CD4-positive, alpha-beta T cell treated with Interleukin-17A for 1 hour (primary cell): ENCODE measurements at places on chromosomes 4 and X.

DNA sequence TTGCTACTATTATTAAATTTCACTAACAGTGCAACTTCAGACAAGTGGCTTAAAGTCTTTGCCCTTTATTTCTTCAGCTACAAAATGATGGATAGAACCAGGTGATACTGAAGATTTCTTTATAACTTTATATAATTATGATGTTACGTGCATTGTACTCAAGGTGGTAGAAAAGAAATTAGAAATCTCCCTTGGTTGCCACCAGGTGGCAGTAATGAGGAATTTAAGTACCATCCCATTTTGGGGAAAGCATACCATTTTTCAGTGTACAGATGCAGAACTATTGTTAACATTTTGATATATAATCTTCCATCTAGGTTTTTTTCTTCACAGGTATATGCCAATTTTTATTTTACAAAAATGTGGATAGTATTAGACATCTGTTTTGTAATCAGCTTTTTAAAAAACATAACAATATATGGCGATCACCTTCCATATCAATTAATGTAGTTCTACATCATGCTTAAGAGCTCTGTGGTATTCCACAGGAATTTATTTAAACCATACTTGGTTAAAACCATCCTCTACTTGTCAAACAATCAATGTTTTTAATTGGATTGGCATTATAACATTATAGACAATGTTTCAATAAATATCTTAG, 37.7 kb upstream of the RAB33B start:
- peak; percentile 58 for DNase-seq

GRCh38 chr4:184526228-184526627, 51.9 kb upstream of the IRF2 start:
- DNase-seq, result no peak

DNA sequence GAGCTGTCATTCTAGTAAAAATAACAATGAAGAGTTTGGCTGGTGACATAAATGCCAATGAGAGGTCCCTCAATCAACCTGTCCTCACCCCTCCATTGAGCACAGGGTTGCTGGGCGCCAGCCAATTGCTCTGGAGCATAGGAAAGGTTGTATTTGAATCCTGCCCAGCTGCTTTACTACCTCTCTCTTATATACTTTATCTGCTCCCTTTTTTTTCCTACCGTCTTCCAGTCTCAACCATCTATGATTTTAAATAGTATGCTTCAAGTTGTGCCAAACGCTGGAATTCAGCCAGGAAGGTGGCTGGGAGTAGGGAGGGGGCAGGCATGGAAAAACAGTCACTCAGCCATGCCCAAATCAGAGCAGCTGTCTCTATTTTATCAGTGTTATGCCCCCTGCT, 153.8 kb downstream of the NR3C2 start:
- DNase-seq, result no peak

GRCh38 chr4:8911316-8912088, 39.9 kb upstream of the HMX1 start:
- no peak for DNase-seq

DNA sequence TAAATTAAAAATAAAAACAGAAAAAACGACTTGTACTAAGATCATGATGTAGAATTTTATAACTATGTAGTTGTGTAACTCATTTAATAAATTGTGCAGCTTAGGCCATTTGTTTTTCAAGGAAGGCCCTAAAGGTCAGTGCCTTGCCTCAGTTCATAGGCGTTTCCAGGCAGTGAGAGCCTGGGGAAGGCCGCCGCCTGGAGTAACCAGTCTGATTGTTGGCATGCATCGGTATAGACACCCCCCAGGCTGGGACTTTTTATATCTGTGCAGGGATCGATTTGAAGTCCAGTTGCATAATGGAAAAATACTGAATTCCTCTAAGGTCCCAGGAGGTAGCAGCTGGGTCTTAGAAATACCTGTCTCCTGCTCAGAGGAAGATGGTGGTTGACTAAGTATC, 77.2 kb downstream of the TMEM131L start:
- DNase-seq, result no peak

DNA sequence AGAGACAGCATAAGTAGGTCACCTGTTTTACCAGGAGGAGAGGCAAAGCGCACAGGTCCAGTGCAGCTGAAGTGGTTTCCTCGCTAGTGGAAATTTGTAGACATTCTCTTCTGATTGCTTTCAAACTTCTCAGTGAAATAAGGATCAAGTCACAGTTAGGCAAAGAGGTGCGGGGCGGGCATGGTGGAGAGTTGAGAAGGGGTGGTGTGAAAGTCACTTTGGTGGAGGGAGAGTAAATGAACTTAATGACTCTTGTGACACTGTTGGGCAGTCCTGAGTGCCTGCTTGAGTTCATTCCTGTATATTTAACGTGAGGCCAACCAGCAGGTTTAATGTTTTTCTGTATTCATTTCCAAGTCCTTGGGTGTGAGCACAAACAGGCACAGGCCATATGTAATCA, 235.6 kb downstream of the TRIML1 start:
- DNase-seq, result no peak

DNA sequence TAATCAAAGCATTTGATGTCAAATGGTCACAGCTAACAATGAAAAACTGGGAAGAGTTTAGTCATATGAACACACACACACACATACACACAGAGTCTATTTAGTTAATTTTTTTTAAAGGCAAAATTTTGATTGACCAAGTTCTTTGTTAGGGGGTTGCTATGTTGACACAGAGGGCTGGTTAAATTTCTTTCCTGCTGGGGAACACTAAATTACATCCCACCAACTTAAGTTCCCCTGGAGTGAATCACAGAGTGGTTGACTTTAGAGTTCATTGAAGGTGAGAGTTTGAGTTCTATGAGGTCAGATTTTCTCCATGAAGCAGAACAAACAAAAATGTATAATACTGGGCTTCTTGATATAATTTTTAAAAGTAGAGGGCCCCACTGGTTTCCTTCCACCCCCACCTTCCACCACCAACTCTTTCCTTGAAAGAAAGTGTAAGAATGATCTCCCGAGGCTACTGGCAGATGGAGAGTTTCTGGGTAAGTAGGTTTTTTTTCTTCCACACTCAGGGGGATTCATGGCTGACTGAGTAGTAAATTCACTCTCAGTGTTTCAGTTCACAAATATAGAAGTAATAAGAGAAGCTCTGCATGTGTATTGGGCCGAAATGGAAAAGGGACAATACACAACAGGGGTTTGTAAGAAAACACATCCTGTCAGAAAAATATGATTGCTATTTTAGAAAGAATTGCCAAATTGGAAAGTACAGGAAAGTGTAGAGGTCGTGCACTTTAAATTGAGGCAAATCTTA, 917.0 kb upstream of the LCORL start:
- no peak for DNase-seq

GRCh38 chr4:170089668-170090351, at the start of gene AADAT:
Gene AADAT, minus strand, starts transcription at chr4:170089956. Its CDS starts 266 bp downstream, at chr4:170089690.
- no peak for DNase-seq

- DNase-seq, result no peak
Measured at GRCh38 chr4:181225616-181226261, 1017.5 kb upstream of the TENM3 start.

- peak; percentile 32 for DNase-seq
Measured at GRCh38 chrX:15973299-15973698, 118.7 kb upstream of the AP1S2 start.

GRCh38 chrX:129934461-129934860, 28.5 kb downstream of the UTP14A start:
- no peak for DNase-seq

- DNase-seq, result no peak
Measured at GRCh38 chr4:109873791-109874514, 26.0 kb downstream of the LRIT3 start.

DNA sequence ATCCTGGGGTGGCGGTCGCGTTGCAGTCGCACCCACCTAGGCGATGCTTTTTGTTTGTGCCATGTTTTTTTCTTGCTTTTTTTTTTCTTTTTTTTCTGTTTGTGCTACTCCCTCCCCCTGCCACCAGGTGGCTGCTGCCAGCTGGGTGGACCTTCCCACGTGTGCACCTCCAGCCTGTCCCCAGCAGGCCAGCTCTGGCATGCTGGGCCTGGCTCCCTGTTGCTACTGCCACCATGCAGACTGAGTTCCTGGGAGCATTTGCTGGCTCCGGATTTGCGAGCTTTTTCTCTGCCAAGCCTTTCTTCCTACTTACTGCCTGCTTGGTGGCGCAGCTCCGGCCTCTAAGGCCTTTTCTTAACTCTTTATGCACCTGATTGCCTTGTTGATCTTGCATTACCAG, 161.2 kb upstream of the WDFY3 start:
- no peak for DNase-seq

DNA sequence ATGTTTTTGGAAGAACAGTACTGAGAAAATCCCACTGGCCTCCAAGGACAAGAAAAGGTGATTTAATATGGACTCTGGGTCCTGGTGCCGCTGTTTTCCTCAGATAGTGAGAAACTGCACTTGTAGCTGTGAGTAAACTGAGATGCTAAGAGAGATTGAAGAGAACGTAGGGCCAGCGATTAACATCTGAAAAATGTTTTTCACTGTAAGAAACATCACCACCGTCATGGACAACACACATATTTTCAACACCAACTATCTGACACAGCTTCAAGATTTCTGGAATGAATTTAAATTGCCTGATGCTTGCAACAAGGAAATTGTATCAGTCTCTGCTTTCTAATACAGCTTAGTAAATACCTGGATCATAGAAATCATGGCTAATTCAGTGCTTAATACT, 158.2 kb upstream of the SMIM31 start:
- no peak for DNase-seq

GRCh38 chr4:79763486-79764075, 309.4 kb downstream of the ANTXR2 start:
- DNase-seq, result no peak

GRCh38 chrX:80755174-80755573, 54.5 kb downstream of the BRWD3 start:
- no peak for DNase-seq

- DNase-seq, result no peak
Measured at GRCh38 chrX:13864264-13864663, 47.4 kb upstream of the GPM6B start.

GRCh38 chr4:81642543-81642942, 170.8 kb upstream of the RASGEF1B start:
- no peak for DNase-seq

DNA sequence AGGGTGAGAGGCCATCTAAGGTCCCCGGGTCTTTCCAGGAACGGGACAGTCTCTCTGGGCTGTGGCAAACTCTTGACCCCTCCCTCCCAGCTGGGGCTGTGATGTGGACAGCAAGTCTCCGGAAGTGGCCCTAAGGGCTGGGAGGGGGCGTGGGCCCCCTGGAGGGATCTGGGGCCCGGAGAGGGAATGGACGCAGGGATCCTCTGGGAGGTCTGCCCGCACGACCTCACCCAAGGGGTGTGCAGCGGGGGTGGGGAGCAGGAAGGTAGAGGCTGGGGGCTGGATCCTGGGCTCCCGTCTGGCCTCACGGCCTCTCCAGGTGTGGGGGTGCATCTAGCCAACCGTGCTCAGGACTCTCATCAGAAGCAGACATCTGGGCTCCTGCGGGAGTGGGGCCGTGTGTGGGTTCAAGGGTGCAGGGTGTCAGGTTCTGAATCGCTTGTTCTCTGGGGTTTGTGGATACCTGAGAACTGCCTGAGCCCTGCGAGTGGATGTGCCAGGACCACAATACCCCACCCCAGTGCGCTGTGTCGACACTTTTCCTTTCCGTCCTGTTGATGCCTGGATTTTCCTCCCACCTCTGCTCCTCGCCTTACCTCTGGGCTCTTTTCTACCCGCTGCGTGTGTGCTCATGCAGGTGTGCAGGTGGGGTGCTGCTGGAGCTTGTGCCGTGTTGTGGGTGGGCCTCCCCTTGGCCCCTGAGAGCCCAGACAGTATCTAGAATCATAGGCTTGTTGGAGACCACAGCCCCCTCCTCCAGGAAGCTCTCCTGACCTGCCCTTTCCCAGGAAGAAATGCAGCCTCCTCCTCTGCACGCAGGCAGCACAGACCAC, 915 bp downstream of the CPZ start:
- no peak for DNase-seq

- DNase-seq, result no peak
Measured at GRCh38 chr4:187304133-187304532, 580.5 kb upstream of the FAT1 start.

- no peak for DNase-seq
Measured at GRCh38 chrX:154696676-154697045, 43.3 kb upstream of the CTAG2 start.

- no peak for DNase-seq
Measured at GRCh38 chr4:169236873-169237626, 33.7 kb downstream of the SH3RF1 start.

DNA sequence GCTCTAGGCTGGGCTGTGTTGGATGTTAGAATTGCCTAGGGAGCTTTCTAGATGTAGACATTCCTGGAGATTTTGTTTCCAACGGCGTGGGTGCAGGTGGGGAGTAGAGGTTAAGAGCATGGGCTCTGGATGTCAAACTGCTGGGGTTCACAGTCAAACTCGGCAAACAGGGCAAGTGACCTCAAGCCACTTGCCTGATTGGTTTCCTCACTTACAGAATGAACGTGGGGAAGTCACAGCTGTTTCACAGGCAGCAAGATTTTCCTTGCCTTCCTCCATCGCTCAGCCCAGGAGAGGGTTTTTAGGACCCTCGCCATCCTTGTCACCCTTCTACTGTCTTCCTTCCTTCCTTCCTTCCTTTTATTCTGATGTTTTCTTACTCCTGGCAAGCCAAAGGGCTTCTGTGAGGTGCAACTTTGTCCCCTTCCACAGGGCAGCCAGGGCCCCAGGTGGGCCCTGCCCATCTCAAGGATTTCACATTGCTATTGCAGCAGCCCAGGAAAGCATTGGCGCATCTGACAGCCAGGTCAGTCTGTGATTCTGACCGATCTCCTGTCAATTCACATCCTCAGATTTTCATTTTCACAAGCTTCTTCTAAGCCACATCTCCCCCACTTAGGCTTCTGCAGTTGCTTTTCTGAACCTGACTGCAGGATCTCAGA, 7.0 kb downstream of the RTL5 start:
- no peak for DNase-seq

- no peak for DNase-seq
Measured at GRCh38 chrX:135481696-135482179, 38.7 kb upstream of the INTS6L start.

- DNase-seq, result no peak
Measured at GRCh38 chr4:5024673-5025072, 5.4 kb upstream of the CYTL1 start.

DNA sequence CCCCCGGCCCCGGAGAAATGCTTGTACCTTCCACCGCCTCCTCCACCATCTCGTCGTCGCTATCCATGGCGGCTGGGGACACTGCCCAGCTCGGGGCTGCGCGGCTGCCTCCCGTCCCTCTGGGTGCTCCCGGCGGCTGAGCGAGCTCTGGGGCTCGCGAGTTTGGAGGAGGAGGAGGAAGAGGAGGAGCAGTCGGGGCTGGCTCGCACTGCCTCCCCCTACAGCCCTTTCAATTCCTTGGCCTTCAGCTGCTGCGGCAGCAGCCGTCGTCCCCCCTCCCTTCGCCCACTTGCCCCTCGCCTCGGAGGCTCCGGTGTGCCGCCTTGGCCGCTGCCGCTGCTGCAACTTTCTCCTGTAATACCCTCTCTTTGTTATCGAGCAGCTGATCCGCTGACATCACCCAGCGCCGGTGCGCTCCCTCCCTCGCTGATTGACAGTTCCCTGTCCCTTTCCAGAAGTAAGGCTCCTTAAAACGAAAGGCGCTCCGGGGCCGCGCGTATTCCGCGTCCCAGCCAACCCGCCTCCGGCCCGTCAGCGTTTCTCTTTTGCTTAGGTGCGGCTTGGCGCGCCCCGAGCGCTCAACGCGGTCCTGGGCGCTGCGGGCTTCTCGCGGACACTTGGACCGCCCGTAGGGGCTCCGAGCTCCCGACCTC, at the start of gene SETD7:
SETD7 (minus strand) TSS at position 149 of the 653 bp plus-strand sequence; CDS start at position 67, 82 bp downstream.
- DNase-seq, result peak; percentile 66
